ENCODE measurements at places on chromosomes 1 and 21. TPM values are rescaled to one million over a fixed set of nuclear protein-coding genes. Genes with fewer than 3 reads are reported as not detected.

FCRLB gene
- 0.29 TPM for total RNA-seq

APCS gene
- total RNA-seq, result not detected

DNA sequence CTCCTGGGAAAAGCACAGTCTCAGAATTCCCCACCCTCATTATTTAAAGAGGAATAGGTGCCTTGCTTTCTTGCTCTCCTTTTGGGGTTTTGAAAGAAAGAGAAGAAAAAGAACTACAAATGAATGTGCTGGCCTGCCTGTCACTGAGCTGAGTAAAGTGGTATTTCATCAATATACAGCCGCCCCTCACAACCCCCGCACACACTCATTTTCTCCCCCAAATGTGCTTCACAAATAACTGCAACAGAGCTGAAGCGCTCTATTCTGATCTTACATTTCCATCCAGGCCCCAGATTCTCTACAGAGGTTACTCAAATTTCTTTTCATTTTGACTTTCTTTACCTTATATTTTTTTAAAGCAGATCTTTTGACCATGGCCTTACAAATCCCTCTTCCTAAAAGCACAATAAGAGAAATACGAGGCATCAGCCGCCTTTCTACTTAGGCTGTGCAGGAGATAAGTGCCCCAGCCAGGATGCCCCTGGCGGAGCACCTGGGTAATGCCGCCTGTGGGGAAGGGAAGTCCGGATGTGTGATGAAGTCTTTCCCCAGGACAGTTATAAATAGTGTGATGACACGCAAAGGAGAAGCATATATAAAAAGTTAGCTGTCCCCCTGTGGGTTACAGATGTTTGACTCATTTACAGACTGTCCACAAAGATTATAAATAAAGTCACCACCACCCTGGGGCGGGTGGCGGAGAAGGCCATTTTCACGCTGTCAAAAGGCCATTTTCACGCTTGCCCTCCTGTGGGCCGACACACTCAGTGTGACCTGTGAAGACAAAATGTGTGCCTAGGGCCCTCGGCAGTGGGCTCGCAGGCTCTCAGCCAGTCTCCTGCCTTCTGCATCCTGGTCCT, 6.5 kb downstream of the KCNN3 start:
- no peak for DNase-seq

DNA sequence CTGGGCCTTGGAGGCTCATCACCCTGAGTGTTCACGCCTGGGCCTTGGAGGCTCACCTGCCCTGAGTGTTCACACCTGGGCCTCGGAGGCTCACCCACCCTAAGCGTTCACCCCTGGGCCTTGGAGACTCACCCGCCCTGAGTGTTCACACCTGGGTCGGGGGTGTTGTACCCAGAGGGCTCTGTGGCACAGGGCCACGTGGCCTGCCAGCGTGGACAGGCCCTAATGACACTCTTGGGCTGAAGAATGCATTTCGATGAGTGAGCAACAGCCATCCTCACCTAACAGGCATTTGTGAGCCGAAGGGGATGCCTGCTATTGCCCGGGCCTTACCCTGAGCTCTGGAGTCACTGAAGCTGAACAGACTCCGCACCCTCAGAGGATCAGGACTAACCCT, 17.5 kb downstream of the SLC19A1 start:
- no peak for DNase-seq

GRCh38 chr1:45647248-45648021, 23.6 kb upstream of the CCDC17 start:
- no peak for DNase-seq

GRCh38 chr1:16371725-16372124, 4.7 kb downstream of the SZRD1 start:
- no peak for DNase-seq
